ENCODE measurements at places on chromosomes 7 and 10.

DNA sequence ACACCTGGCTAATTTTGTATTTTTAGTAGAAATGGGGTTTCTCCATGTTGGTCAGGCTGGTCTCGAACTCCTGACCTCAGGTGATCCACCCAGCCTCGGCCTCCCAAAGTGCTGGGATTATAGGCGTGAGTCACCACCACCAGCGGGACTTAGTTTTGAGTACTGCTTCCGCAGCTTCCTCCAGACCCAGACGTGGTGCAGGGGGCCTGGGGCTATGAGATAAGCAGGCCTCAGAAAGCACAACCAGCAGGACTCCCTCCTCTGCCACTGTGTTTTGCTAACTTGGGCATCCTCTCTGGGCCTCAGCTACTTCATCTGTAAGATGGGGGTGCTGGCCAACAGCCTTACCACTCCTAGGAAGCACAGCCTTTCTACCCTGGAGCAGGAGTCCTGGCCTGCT lies 37.8 kb downstream of the GOLGA7B start:
- DNase-seq: no peak

DNA sequence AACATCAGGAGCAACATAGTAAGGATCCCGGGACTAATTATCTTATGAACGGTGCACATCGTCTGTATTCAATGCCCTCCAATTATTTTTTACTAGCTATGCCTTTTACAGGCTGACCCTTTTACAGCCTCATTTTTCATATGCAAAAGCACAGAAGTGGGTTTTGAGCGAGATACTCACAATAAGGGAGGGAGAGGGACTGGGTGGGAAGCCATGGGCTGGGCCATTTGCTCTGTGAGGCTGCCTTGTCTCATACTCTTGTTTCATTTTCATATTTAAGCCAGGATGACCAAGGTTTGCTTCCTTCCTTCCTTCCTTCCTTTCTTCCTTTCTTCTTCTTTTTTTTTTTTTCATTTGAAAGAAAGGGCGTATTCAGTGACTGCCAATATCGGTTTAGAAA lies 259.3 kb downstream of the TRIL start:
- DNase-seq: no peak

- DNase-seq: no peak
Observed at GRCh38 chr7:148993193-148993592, 35.1 kb downstream of the PDIA4 start.

DNA sequence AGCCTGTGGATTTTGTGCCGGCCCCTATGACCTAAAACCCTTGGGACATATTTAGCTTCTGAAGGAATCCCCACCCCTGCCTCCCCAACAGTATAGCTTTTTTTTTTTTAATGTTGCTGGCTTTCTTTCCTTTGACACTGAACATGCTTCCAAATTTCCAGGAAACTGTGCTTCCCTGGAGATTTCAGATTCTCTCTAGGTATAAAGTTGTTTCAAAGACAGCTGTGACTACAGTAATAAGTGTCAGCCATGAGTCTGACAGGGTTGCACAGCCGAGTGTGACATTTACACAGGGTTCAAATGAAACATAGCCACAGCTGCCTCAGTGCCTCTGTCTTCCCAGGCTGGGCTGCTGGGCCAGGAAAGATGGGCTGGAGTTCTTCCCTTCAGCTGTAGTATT lies 466.6 kb upstream of the COBL start:
- DNase-seq: no peak

All from iPS-NIHi11 (cell line).